ENCODE measurements at places on chromosomes 16 and 17. TPM values are rescaled to one million over a fixed set of nuclear protein-coding genes. Genes with fewer than 3 reads are reported as not detected.

- DNase-seq, result no peak
These were observed 2.6 kb downstream of the GTF3C1 start for GRCh38 chr16:27547134-27547533.

- no peak for DNase-seq
These were observed 3.3 kb upstream of the CLTC start for GRCh38 chr17:59616253-59616920.

GRCh38 chr17:79008666-79009387, 737 bp downstream of the CANT1 start:
- DNase-seq, result no peak

CCT6B gene
- polyA plus RNA-seq, result 2.8 TPM

DNA sequence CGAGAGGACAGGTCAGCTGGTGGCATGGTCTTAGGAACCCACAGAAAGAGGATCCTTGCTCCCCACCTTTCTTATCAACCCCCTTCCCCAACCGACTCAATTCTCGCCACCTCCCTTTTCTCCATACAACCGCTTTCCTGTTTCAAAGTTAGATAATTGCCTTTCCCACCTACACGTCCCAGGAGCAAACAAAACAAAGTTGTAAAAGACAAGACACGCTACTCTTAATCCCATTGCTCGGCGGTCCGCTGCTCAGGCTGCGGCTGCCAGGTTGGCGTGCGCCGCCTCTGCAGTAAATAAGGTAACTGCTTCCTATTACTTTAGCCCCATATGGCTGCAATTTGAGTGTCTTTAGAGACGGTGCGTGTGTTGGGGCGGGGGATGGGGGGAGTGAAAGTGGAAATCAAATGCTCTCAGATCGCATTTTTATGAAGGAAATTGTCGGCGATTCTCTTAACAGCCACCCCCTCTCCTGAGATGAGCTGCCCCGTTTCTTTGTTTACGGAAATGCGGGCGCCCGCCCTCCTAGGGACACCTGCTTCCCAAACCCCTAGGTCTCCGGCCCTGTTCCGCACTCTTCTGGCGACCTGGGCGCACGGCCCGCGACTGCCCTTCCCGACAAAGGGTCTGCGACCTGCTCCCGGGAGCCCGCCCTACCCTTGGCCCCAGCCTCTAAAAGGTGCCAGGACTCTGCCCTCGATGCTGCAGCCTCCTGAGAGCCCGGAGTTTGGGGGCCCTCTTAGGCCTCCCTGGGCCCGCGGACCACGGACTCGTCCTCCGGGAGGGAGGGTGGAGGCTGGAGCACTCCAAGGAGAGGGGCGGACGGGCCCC, 3.7 kb upstream of the CBX8 start:
- DNase-seq, result peak; percentile 66

DNA sequence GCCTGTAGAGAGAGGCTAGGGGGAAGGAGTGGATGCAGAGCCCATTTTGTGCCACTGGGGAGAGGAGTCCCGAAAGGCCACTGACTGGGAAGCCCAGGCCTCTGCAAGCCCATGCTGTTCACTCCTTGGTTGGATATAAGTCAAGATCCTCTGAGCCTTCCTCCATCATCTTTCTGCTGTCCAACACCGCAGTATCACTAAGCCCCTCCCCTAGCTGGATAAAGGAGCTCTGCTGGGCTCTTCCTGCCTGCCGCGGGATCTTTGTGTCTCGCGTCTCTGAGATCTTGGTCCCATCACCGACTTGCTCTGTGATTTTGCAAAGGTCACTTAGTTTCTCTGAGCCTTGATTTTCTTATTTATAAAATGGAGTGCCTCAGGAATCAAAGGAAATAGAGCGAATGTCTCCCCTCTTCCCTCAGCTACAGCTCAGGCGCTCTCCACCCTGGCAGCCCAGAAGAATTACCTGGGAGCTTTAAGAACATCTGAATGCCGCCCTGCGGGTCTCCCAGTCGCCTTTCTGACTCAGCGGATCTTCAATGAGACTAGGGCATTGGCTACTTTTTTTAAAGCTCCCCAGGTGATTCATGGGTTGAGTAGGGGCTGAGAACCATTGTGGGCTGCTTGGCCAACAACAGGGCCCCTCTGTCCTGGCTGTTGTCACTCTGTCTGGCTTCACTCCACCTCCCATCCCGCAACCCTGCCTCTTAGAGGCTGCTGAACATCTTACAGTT, 25.2 kb upstream of the TMEM220 start:
- DNase-seq, result no peak

RND2 gene
- polyA plus RNA-seq, result 1.8 TPM

GRCh38 chr16:49354101-49354500, 19.5 kb upstream of the C16orf78 start:
- DNase-seq, result no peak

PLEKHG4 gene
- polyA plus RNA-seq, result 9.2 TPM

TBC1D3 gene
- not detected for polyA plus RNA-seq

GPR139 gene
- 0.07 TPM for polyA plus RNA-seq

GRCh38 chr17:67582673-67583081, 135.1 kb upstream of the NOL11 start:
- DNase-seq, result no peak

EVPLL gene
- polyA plus RNA-seq, result not detected

DNA sequence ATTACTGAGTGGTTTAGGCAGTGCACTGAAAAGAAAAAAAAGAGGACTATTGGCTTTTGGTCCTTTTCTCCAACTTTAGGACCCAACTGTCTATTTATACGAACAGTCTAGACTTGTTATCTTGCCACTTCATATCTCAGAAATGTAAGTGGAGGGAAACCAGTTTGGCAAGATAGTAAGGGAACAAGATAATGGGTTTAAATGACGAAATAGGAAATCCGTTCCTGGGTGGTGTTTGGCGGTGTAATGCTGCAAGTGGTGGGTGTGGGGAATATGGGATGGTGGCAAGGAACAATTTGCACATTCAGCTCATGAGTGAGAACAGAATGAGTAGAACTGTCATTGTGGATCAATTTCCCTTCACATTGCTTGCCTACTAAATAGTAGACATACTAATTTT, 44.7 kb downstream of the GRB7 start:
- DNase-seq, result peak; percentile 55

GRCh38 chr17:78796517-78796900, 14.4 kb upstream of the CYTH1 start:
- DNase-seq, result no peak

DNA sequence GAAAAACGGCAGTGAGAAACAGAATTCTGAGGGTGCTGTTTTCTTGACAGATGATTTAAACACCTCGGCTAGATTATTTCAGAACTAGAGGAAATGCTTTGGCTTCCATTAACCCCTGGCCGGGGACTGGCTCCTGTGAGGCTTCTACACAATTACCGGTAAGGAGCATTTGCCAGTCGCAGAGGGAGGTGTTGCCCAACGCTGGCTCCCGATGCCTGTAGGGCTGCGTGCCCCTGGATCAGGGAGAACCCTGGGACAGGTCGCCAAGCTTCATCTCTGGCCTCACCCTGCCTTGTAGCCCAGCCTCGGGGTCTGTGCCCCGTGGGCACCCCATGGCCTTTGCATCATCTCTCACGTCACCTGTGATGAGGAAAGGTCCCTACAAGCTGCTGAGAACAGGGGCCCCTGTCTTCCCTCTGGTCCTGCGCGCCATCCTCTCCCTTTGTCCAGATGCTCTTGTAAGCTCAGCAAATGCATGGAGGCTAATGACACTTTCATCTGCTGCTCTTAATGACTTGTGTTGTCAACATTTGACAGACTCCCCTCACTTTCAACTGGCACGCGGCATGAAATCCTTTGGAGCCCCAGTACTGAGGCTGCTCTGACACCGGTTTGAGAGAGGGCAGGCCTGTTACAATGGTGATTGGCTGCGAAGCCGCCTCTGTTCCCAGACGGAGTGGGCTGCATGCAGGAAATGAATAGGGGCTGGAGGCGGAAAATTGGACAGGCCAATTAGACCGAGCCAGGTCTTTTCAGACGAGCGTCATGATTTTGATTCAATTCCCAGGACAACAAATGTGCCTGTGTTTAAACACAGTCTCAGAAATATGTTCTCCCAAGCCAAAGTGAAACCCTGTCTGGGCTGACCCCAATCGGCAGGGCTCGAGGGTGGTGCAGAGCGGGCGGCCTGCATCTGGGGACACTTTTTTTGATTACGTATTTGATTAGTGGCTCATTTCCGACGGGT, 85.5 kb upstream of the DOC2B start:
- DNase-seq, result peak; percentile 36

GRCh38 chr17:57810721-57811637, 38.9 kb downstream of the MRPS23 start:
- peak; percentile 33 for DNase-seq

Measured in large intestine (tissue), 12 donors.